Hepatocyte (in vitro differentiated cells): ENCODE measurements at places on chromosomes 2 and 18.

DNA sequence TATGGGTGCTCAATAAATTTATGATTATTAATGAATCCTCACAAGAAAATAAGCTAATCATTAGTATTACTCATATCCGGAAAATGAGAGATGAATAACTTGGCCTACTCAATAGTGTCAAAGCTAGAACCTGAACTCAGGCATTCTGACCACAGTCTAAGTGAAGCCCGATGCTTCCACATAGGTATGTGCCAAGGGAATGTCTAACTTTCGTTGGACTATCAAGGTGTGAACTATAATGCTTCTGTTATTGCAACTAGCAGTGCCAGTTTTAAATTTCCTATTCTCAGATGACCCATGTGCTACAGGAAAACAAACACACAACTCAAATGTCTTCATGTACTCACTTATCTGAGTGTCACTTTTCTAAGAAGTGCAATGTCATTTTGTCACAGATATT is 1.8 kb downstream of the BARD1 start:
- no peak for DNase-seq

GRCh38 chr2:234628953-234629352 is 132.1 kb upstream of the ARL4C start:
- DNase-seq: no peak

DNA sequence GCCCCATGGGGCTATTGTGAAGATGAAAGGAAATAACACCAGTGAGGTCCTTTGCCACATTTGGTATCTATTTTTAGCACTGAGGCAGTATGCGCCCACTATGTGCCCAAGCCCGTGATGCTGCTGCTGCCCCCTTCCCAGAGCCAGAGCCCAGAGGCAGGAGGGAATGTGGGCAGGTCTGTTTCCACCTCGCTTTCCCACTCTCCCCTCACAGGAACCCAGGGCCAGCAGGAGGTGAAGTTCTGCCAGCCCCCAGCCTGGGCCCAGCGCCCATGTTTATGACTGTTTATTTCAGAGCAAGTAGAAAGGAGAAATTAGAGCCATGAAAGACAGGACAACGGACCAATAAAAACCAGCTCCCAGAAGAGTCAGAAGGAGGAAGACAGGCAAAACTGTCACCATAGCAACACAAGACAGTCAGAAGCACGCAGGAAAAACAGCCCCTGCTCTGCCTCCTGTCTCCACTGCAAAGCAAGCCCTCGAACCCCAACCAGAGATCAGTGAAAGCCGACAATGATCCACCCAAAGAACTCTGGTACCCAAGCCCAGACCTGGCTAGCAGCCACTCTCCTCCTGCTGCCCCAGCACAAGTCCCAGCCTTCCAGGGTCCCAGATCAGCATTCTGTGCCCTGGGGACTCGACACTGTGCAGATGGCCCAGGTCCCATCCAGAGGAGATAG is 1.4 kb downstream of the CYRIA start:
- peak; percentile 70 for DNase-seq

DNA sequence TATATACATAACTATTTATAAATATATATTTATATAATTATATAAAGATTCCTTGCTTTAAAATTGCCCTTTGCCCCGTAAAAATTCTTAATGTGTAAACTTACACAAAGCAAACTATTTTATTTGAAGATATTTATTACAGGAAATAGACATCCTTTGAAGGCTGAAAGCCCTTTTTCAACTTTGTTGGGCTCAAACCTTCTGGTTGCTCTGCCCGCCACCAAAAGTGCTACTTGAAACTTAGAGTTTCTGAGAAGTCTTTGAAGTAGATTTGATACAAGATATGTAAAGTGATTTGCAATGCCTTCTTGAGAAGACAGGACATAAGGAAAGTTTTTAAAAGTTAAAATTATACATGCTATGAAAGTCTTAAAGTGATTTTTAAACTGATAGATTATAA is 36.6 kb upstream of the METAP1D start:
- DNase-seq: no peak

GRCh38 chr2:184599872-184600222 is 1.5 kb downstream of the ZNF804A start:
- no peak for DNase-seq

GRCh38 chr2:14633061-14633460 is 544 bp downstream of the LRATD1 start:
- peak; percentile 13 for DNase-seq

- DNase-seq: peak; percentile 76
These were observed 9.4 kb downstream of the KHK start for GRCh38 chr2:27095745-27096651.
